Skeletal muscle cell (primary cell): ENCODE measurements at places on chromosomes 2 and 18.
A peak's percentile ranks its signal among the peaks of the same experiment; 100 is the strongest.

- peak; percentile 21 for DNase-seq
Measured at GRCh38 chr2:54575379-54575888, 119.3 kb downstream of the SPTBN1 start.

DNA sequence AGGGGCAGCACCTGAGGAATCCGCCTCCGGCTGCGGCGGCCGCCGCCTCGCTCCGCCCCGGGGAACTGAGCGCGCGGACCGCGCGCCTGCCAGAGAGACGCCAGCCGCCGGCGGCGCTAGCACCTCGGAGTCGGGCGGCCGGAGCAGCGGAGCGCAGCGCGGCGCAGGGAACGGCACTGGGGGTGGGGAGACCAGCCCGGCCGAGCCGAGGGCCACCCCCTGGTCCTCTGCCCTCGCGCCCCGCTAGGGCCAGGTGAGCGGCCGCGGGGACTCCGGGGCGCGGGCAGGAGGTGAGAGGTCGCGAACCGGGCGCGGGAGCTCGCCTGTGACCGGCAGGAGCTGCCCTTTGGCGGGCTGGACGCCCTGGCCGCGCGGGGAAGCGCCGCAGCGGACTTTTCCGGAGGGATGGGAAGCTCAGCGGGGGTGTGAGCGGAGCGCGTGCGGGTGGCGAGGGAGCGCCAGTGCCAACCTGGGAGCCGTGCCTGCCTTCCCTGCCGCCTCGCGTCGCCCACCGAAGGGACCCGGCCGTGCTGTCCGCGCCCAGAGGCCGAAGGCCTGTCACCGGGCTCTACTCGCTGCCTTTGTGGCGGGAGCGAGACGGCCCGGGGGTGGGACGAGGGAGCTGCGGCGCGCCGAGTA is at the start of gene GREB1L:
Gene GREB1L, plus strand, starts transcription at position 92 of the 639 bp plus-strand sequence. CDS start 141,287 bp downstream, outside the sequence.
- no peak for DNase-seq

DNA sequence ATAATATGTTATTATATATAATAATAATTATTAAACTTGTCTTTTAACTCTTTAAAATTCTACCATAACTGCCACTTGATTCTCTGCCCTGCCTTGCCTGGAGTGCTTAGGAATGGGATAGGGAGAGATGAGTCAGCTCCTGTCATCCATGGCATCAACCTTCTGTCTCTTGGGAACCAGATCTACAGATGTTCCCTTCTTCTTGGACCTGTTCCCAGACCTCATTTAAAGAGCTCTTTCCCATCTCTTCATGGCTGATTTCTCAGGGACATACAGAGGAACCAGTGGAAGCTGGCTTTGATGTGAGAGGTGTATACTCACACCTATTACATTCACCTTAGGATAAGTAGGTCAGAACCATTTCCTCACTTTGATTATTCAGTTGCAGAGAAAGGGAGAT is 155.3 kb upstream of the MYO3B start:
- peak; percentile 87 for DNase-seq

GRCh38 chr18:43934781-43935471 is 657.6 kb upstream of the SYT4 start:
- peak; percentile 41 for DNase-seq

DNA sequence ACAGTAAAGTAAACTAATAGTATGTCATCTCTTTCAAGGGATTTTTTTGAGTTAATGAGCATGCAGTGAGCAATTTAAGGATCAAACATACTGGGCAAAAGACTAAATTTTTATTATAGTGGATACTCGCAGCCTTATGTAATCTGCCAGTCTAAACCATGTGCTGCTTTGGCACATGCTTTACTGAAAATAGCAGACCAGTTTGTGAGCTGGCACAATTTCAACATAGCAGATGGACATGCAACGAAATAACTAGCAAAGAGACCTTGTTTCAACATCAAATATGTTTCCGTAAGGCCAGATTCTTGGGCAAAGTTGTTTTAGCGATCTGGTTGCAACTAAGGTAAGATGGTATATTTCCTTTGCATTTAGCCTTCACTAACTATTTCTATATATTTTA is 807.3 kb downstream of the NR4A2 start:
- no peak for DNase-seq

DNA sequence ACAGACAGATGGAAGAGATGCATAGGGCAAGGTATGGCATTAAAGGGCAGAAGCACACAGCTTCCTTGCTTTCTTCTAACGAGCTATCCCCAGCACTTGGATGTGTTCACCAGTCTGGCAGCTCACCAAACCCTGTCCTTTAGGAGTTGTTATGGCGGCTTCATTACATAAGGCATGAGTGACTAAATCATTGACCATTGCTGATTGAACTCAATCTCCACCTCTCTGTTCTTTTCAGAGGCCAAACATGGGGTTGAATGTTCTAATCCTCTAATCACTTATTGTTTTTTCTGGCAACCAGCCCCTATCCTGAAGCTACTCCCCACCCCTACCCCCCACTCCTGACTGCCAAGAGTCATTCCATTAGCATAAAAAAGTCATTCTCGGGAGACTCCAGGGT is 301.8 kb downstream of the XIRP2 start:
- peak; percentile 92 for DNase-seq

GRCh38 chr2:240995041-240996021 is 3.1 kb upstream of the SNED1 start:
- no peak for DNase-seq

GRCh38 chr18:39523281-39523680 is 1957.7 kb upstream of the CELF4 start:
- DNase-seq: peak; percentile 4

DNA sequence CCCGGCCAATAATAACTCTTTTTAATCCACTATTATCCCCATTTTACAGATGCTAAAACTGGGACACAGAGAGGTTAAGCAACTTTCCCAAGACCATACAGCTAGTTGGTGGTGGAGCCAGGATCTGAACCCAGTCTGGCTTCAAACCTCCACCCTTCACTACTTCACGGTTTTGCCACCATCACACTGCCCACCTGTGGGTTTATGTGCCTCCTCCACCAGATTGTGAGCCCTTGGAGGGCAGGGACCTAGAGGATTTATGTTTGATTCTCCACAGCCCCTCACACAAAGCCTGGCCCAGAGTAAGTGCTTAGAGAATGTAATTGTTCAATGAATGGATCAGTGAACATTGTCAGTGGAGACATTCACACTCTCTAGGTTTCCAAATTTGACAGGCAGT is 153.4 kb upstream of the MYCN start:
- DNase-seq: no peak

GRCh38 chr18:7221424-7222155 is 9.3 kb upstream of the LRRC30 start:
- DNase-seq: peak; percentile 23
